ENCODE measurements at places on chromosomes 6 and 20.

GRCh38 chr20:37526238-37526838 is 1.3 kb downstream of the BLCAP start:
- DNase-seq, result no peak

DNA sequence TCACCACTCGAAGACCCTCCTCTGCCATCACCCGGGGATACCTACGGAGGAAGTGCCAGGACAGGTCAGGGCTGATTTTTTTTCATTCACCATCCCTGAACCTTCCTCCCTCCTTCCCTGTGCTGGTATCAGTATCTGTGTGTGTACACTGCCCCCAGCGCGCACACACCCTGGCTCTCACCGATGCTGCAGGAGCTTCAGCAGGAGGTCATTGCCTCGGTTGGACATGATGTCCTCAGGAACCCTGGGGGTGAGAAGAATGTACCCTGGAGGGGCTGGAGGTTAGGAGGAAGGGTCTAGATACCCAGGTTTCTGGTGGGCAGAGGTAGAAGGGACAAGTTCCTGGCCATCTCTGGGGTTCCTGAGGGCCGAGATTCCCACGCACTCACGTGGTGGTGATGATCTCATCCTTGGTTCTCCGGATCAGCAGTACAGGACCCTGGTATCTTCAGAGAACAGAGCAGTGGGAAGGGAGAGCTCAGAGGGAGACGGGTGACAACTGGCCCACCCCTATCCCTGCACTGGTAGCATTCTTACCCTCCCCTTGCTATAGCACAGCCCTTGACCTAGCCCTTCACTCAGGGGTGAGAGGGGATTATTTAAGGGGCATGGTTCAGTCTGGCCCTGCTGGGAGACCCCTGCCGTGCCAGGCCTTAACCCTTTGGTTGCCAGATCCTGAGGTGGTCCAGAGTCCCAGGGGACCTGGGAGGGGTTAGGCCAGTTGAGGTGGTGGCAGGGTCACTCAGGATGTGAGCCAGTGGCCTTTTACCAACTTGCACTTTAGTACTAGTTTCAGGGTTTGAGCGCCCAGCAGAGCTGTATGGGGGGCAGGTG is 7.2 kb upstream of the LY6G5C start:
- DNase-seq, result no peak

DNA sequence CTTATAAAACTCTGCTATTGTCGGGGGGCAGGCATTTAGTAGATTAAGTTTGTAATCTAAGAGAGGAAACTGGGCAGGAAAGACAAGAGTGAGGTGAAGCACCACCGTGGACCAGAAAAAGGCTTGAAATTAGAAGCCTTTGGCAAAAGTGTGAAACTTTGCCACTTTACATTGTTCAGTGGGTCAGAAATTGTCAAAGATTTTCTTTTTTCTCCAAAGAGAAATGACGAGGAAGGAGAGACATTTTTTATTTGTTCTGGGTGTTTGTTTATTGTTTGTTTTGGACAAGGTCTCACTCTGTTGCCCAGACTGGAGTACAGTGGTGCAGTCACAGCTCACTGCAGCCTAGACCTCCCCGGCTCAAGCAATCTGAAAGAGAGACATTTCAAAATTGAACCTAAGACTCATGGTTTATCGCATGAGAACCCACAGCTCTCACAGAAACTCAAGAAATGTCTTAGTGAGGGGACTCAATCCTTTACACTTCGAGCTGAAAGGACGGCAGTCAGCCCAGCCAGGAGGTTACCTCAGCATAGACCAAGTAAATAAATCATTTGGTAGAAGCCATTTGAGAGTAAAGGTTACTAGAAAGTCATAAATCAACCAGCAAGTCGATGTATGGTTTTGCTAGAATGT is 262.8 kb upstream of the TAB2 start:
- DNase-seq, result peak; percentile 22

DNA sequence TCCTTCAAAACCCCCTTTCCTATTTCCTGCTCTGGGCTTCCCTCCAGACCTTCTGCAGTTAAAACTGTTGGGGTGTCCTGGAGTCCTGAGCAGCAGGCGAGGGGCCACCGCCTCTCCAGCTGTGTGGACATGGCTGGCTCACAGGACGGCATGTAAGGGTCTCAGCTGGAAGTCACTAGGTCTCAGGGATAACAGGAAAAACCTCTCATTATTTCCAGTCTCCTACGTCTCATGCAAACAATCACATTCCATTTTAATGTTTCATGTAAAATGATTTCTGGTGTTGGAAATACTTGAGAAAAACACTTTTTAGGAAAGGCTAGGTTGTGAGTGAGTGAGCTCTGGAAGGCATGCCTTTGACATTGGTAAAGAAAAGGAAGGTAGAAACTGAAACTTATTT is 158.7 kb downstream of the SCML4 start:
- DNase-seq, result no peak

DNA sequence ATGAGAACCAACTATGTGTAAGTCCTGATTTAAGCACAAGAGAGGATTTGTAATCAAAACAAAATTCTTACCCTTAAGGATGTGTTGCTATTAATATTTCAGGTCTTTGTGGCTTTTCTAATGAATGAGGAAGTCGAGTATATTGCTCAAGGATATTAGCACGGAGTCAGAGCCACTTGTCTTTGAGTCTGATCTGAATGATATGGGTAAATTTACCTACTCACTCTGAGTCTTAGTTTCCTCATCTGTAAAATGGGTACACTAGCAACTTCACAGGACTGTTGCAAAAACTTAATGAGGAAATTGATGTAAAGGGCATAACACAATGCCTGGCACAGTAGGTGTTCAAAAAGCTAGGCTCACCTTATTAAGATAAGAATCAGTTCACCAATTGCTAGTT is 30.0 kb upstream of the QKI start:
- no peak for DNase-seq

GRCh38 chr6:45663251-45664221 is 285.8 kb upstream of the SUPT3H start:
- DNase-seq, result no peak

GRCh38 chr6:82022614-82023129 is 224.9 kb downstream of the IBTK start:
- DNase-seq, result peak; percentile 58

- peak; percentile 72 for DNase-seq
Measured at GRCh38 chr6:89048985-89049384, 31.6 kb upstream of the PNRC1 start.

GRCh38 chr6:113809826-113810225 is 47.3 kb upstream of the MARCKS start:
- no peak for DNase-seq

DNA sequence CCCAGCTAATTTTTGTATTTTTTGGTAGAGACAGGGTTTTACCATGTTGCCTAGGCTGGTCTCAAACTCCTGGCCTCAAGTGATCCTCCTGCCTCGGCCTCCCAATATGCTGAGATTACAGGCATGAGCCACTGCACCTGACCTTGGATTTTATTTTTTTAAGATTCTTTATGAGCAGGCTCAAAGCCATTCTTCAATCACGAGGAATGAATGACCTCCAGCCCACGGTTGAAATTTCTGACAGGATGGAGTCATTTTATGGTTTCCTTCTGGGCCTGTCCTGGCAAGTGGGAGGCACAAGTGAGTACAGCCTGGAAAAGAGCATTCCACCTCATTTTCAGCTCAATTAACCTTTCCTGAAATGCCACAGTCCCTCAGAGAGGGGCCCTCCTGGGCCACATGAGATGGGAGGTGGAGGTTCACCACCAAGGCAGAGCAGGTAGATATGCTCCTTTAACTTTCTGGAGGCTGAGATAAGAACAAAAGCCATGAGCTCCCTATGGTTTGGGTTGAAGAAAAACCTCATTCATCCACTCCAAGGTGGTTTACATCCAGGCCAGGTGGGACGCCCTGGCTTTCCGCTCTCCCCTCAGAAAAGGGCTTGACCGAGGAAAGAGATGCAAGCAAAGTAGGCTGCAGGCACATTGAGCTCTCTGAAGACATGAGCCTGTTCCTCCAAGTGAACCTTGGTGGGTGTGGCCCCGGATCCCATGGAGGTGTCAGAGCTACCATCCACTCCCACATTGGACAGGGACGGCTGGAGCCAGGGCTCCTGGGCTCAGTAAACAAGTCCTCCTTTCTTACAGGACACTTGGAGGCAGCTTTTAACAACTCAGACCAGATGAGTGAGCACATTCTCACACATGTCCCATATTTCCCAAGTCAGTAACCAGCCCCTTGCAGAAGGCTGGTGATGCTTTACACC is 208.5 kb upstream of the SSTR4 start:
- DNase-seq, result no peak

- no peak for DNase-seq
Measured at GRCh38 chr6:14466278-14466677, 348.7 kb downstream of the CD83 start.

- peak; percentile 44 for DNase-seq
Measured at GRCh38 chr6:131924881-131925474, 26.2 kb downstream of the CCN2 start.

- DNase-seq, result no peak
Measured at GRCh38 chr20:24488800-24489175, 19.4 kb downstream of the SYNDIG1 start.

GRCh38 chr6:14077193-14077867 is 40.2 kb upstream of the CD83 start:
- no peak for DNase-seq

- DNase-seq, result peak; percentile 53
Measured at GRCh38 chr6:148464319-148465010, 121.8 kb downstream of the SASH1 start.

- peak; percentile 18 for DNase-seq
Measured at GRCh38 chr20:18314786-18315406, 26.6 kb downstream of the ZNF133 start.

DNA sequence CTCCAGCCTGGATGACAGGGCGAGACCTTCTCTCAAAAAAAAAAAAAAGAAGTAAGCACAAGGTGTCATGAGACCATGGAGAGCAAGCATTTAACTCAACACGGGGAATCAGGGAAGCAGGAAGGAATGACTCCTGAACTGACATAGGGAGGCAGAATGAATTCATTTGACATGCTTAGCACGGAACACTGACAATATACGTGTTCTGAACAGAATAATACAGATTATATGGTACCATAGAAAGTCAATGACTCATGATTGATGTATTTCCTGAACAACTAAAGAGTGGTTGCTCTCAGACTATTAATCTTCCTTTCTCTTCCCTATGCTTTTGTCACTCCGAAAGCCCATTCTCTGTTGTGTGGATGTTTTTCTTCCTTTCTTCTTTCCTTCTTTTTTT is 20.7 kb upstream of the ASIP start:
- DNase-seq, result no peak
